Left renal cortex interstitium (tissue), 4 donors: ENCODE measurements at places on chromosomes 6 and 20. TPM values are rescaled to one million over a fixed set of nuclear protein-coding genes. Genes with fewer than 3 reads are reported as not detected.

CCN5 gene
- polyA plus RNA-seq = 0.34 TPM

GNMT gene
- 2.0 TPM for polyA plus RNA-seq

FILIP1 gene
- polyA plus RNA-seq = 3.2 TPM

OVOL2 gene
- 0.54 TPM for polyA plus RNA-seq

NUP43 gene
- polyA plus RNA-seq = 36.0 TPM

DUSP22 gene
- polyA plus RNA-seq = 25.0 TPM

ATP5F1E gene
- polyA plus RNA-seq = 218 TPM

GRCh38 chr6:33061987-33062386 lies 11.5 kb downstream of the HLA-DPA1 start:
- no peak for DNase-seq

DNA sequence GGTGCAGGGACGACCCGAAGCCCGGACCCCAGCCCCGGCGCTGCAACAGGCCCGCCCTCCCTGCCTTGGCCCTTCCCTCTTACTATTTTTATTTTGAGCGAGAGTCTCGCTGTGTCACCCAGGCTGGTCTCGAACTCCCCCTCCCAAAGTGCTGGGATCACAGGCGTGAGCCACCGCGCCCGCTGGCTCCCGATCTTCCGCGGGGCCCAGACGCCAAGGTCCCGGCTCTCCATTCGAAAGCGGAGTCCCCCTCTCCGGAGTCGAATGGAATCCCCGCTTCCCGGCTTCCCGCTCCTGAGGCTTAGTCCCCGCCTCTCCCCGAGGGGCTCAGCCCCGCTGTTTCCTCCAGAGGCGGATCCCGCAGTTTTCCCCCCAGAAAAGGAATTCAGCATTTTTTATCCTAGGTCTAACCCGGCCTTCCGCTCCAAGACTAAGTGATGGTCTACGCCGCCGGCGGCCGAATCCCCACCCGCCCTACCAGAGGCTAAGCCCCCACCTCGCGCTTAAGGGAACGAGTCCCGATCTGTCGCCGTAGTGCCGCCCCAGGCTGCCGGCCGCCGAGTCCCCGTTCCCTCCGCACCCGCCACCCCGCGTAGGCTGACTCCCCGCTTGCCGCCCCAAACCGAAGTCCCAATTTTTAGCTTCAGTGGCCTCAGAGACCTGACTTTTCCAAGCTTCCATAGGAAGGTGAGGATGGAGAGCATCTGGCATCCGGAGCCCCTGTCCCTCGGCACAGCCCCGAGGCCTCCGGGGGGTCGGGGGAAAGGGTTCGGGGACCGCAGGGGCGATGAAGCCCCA lies 11.5 kb upstream of the TMC2 start:
- DNase-seq = no peak

DNA sequence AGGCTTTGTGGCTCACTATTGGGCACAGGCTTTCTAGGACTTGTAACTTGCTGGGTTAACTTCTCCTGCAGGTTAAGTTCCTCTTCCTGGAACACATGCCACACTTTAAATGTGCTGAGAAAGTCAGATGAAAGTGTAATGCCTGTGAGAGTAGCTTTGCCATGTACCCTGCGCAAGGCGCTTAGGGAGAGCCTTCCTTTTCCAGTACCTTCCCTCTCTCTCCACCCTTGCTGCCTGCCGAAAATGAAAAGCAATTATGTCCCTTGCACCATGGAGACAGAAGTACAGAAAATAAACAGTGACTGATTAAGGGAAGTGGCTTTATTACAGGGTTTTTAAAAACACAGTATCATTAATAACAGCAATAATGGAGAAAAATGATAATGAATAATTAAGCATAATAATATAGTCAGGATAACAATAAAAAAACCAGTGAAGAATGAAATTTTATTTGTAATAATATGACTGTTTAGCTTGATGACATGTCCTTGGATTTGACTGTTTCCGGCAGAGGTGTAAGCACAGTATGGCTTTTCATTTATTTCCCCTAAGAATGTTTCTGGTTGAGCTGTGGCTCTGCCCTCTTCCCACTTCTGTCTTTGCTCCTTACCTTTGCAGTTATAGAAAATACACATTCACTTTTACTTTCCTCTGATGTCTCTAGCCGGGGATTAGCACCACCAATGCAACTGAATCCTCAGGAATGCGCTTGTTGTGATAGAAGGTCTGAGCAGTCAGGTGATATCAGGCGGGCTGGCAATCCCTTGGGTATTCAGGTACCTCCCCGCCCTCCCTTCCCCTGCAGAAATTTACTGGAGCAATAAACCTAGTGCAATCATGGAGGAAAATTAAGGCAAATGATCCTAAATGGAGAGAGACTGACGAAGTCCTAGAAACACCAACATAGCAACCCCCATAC lies 472.3 kb upstream of the CITED2 start:
- no peak for DNase-seq

- no peak for DNase-seq
Observed at GRCh38 chr6:127162836-127163235, 44.4 kb downstream of the RSPO3 start.

DNA sequence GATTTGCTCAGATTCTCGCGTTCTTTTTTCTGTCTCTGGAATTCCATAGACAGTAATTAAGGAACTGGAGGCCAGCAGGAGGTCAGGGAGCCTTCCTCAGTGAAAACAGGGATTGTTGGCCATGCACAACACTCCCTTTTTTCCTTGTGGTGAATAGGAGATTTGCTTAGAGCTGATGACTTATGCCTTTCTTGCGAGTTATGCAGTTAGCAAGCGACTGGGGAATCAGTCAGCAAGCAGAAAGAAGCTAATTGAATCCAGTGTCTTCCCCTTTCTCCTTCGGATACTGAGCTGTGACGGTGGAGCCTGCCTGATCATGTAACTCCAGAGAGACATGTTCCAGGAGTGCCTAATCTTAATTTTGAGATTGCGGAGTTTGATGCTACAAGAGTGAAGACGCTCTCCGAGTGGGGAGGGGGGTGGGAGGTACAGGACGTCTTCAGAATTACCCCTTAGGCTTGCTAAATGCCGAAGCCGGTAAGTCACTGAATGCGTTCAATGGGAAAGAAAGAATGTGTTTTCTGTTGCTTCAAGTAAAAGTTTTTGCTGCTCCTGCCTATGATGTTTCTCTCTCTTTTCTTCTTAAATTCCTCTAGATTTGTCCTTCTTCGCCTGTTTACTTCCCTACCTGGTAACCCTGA lies 165.9 kb downstream of the SASH1 start:
- peak; percentile 51 for DNase-seq

DNA sequence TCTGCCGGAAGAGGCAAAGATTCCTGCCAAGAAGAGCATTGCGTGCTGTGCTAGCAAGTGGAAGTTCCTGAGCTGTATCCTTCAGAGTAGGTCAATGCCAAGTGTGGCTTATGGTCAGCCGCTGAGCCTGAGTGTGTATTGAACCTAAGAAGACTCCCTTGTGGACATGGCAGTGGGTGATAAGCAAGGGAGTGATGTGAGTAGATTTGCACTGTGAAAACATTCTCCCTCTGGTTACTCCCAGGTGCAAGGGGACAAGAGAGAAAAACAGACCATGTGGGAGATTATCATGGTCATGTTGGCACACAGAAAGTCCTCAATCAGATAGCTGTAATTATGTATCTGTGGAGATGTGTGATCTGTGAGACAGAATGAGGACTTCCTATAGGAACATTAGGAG lies 6.1 kb upstream of the TMEM74B start:
- DNase-seq = no peak

DNA sequence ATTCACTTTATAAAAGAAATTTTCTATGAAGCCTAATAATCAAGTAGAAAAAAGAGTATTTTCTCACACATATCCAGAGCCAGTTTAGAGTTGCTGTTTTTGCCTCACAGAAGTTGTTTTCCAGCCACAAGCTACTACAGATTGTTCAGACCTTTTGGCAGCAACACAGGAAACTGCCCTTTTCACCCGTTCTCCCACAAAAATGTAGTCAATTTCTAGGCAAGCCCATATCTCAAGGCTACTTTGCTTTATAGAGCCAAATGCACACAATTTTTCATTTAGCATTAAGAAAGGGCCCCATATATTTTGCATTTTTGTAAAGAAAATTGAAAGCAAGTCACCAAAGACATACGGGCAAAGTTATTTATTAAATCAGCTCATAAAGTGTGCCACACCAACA lies 49.5 kb downstream of the EPB41L2 start:
- DNase-seq = no peak

DNA sequence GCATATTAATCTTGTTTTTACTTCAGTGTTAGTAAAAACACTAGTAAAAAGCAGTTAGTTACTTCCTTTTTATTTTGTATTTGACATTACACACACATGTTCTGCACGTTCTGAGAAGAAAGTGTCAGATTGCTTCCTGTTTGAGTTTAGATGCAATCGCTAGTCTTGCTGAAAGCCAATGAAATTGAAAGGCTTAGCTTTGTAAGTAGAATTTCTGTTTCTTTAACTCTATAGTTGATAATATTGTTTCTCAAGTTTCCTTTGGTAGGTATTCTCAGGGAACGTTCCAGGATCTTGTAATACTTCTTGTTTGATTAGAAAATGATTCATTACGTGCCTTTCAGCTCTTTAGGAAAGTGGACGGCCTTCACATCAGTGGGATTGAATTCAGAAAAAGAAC lies 55.0 kb downstream of the CDKAL1 start:
- no peak for DNase-seq

- DNase-seq = no peak
Observed at GRCh38 chr6:125361868-125362267, 60.1 kb upstream of the HDDC2 start.

DNA sequence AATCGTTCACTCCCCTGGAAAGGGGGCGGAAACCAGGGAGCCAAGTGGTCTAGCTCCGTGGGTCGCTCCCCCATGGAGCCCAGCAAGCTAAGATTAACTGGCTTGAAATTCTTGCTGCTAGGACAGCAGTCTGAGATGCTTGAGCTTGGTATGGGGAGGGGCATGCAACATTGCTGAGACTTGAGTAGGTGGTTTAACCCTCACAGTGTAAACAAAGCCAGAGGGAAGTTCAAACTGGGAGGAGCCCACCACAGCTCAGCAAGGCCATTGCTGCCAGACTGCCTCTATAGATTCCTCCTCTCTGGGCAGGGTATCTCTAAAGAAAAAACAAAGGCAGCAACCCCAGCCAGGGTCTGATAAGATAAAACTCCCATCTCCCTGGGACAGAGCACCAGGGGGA lies 43.2 kb downstream of the COL21A1 start:
- DNase-seq = no peak

DNA sequence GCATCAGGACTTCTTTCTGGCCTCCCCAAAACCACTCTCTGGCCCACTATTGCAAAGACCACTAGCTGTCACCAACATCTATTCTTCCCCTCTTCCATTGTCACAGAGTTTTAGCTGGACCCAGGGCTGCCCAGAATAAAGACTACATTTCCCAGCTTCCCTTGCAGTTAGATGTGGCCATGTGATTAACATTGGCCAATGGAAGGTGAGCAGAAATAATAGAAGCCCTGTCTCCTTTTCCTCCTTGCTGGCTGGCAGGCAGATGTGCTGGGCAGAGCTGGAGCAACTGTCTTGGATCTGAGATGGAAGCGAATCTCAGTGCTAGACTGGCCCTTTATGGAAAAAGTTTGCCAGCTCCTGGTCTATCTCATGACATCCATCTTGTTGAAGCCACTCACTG lies 97.0 kb downstream of the KCNB1 start:
- DNase-seq = no peak

- no peak for DNase-seq
Observed at GRCh38 chr20:44970243-44970757, 4.0 kb downstream of the STK4 start.

DNA sequence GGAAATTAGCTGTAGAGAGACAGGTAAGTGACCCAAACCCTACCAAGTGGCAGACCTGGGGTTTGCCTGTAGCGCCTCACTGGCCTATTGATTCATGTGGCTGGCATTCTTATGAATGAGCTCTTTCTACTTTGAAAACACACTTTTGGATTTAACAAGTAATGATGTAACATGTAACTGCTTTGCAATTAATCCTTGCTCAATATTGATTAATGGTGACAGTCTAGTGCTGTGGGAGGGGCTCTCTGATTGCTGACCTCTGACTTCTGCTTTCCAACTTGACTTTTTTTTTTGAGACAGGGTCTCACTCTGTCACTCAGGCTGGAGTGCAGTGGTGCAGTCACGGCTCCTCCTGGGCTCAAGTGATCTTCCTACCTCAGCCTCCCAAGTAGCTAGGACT lies 82.7 kb downstream of the TIAM2 start:
- DNase-seq = no peak

- no peak for DNase-seq
Observed at GRCh38 chr20:58469616-58470015, 45.6 kb downstream of the APCDD1L start.

- no peak for DNase-seq
Observed at GRCh38 chr6:132072831-132073230, 121.7 kb upstream of the CCN2 start.

- no peak for DNase-seq
Observed at GRCh38 chr6:170023620-170024521, 267.0 kb downstream of the DLL1 start.

DNA sequence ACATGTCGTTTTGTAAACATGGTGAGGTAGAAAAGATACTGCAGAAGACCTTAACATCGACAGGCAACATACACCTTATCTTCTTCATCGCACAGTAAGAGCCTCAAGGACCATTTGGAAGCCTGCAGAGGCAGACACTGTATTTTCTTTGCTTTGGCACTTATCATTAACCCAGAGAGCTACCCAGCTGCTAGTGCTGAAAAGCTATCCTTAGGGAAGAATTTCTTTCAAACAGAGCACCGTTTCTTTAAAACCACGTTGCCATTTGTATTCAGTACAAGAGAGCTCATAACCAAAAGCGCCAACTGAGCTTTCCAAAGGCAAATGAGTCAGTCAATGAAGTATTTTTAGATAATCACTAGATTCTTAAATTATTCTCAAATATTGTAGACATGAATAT lies 306.6 kb downstream of the EPM2A start:
- DNase-seq = no peak

DNA sequence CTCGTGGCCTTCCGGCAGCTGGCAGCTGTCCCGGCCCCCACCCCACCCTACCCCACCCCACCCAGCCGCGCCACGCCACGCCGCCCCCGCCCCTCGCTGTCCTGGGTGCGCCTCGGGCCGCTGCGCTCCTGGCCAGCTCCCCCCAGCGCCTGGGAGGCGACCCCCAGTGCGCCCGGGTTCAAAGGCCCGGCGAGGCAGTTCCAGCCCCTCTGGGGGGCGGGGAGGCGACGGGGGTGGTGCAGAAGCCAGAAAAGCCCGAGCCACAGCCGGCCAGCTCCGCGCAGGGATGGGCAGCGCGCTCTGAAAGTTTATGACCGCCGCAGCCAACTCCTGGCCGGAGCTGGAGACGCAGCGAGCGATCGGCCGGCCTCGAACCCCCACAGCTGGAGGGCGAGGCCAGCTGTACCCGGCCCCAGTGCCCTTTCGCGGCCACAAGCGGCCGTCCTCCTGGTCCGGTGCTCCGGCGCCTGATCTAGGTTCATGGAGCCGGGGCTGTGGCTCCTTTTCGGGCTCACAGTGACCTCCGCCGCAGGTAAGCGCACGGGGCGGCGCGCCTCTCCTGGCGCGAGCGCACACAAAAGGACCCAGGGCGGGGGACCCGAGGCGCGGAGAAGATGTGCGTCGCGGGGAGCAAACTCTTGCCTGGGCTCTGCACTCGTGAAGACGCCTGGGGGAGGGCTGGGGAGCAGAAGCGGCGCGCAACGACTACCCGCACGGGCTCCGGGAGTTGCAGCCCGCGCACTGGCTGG lies at the start of gene EDN3:
TSS of gene EDN3 (plus strand) at position 279 of the 749 bp plus-strand sequence. CDS start at position 481, 202 bp downstream.
- DNase-seq = no peak

GRCh38 chr6:89768324-89768723 lies 51.3 kb downstream of the MDN1 start:
- no peak for DNase-seq
